ENCODE measurements at places on chromosomes 6 and 20.

- no peaks in the 10 kb centered on the region for H3K27me3 ChIP-seq
- no peaks in the 10 kb centered on the region for H3K4me1 ChIP-seq
- DNase-seq = no peak
- no peaks in the 10 kb centered on the region for H3K36me3 ChIP-seq
- no peak overlapping the region for H3K27ac ChIP-seq
Measured at GRCh38 chr6:90896075-90896547, 309.2 kb upstream of the MAP3K7 start.

GRCh38 chr20:57663241-57663640, 43.0 kb upstream of the ZBP1 start:
- H3K27me3 ChIP-seq = no peaks in the 10 kb centered on the region
- no peaks in the 10 kb centered on the region for H3K36me3 ChIP-seq
- no peak for DNase-seq
- H3K4me3 ChIP-seq = no peak overlapping the region
- H3K4me1 ChIP-seq = peaks cover 66% of the 10 kb centered on the region

GRCh38 chr6:34249469-34250261, 859 bp upstream of the SMIM29 start:
- H3K27ac ChIP-seq = peak overlapping the region; percentile 99
- H3K36me3 ChIP-seq = no peaks in the 10 kb centered on the region
- H3K4me1 ChIP-seq = peaks cover 35% of the 10 kb centered on the region
- no peak for DNase-seq
- H3K4me3 ChIP-seq = peak overlapping the region; percentile 75

- no peak overlapping the region for H3K27ac ChIP-seq
- no peak overlapping the region for H3K4me3 ChIP-seq
- DNase-seq = no peak
- H3K36me3 ChIP-seq = no peaks in the 10 kb centered on the region
Measured at GRCh38 chr6:129317931-129318820, 391.8 kb downstream of the ARHGAP18 start.

GRCh38 chr6:154092326-154092962, 53.4 kb downstream of the OPRM1 start:
- H3K4me1 ChIP-seq = no peaks in the 10 kb centered on the region
- H3K27me3 ChIP-seq = no peaks in the 10 kb centered on the region
- no peak overlapping the region for H3K27ac ChIP-seq

- H3K4me3 ChIP-seq = no peak overlapping the region
- no peaks in the 10 kb centered on the region for H3K36me3 ChIP-seq
- DNase-seq = no peak
- no peak overlapping the region for H3K27ac ChIP-seq
Measured at GRCh38 chr6:25675167-25675566, 23.2 kb downstream of the SCGN start.

DNA sequence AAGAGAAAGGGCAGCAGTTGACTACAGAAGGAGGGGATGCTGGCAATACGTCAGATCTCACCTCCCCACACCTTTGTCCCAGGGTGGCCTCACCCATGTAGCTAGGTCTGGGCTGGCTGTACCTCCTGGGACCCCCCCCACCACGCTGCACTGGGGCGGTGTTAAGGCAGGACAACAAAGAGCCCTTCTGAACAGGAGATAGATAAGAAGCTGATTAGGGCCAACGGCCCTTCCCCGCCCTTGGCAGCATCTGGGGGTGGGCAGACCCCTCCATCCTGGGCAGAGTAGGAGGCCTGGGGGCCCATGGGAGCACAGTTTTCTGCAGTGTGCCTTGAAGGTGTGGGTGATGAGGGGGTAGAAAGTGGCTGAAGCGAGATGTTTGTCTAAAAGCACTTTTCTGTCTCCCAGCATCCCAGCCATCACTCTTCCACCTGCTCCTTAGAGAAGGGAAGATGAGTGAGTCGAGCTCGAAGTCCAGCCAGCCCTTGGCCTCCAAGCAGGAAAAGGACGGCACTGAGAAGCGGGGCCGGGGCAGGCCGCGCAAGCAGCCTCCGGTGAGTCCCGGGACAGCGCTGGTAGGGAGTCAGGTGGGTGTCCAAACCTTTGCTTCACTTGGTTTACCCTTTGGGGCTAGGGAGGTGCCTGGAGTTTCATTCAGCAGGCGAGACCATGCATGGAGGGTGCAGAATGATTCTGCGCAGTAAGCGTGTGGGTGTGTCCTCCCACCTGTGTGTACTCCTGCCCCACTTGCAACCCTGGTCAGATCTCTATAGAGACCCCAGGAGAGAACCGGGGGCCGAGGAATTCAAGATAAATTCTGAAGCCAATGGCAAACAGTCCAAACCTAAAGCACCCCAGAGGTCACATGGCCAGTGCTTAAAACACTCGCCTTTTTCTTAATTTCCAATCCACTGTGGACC, 3.9 kb downstream of the HMGA1 start:
- H3K4me1 ChIP-seq = peaks cover 31% of the 10 kb centered on the region
- H3K27me3 ChIP-seq = no peaks in the 10 kb centered on the region
- peaks cover 8% of the 10 kb centered on the region for H3K36me3 ChIP-seq

DNA sequence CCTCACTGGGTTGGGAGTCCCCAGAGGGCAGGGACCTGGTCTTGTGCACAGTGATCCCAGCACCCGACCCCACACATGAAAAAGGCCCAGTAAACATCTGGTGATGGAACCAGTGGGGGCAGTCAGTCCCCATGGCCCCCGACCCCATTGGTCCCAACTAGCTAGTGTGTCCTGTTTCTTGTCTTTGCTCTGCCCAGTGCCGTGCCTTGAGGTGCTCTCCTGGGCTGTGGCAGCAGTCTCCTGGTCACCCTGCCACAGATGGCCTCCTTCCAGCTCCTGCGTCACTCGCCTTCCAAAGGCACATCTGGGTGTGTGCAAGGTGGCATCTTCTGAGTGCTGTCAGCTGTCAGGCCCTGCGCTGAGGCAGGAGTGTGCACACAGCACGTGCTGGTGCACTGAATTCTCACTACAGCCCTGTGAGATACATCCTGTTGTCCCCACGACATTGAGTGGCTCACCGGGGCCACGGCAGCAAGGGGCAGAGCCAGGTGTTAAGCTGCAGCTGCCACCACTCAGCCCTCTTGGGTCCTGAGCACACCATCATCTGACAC, 3.9 kb downstream of the NPEPL1 start:
- DNase-seq = no peak
- H3K27me3 ChIP-seq = no peaks in the 10 kb centered on the region
- peaks cover 33% of the 10 kb centered on the region for H3K36me3 ChIP-seq
- peaks cover 27% of the 10 kb centered on the region for H3K4me1 ChIP-seq
- no peak overlapping the region for H3K4me3 ChIP-seq

DNA sequence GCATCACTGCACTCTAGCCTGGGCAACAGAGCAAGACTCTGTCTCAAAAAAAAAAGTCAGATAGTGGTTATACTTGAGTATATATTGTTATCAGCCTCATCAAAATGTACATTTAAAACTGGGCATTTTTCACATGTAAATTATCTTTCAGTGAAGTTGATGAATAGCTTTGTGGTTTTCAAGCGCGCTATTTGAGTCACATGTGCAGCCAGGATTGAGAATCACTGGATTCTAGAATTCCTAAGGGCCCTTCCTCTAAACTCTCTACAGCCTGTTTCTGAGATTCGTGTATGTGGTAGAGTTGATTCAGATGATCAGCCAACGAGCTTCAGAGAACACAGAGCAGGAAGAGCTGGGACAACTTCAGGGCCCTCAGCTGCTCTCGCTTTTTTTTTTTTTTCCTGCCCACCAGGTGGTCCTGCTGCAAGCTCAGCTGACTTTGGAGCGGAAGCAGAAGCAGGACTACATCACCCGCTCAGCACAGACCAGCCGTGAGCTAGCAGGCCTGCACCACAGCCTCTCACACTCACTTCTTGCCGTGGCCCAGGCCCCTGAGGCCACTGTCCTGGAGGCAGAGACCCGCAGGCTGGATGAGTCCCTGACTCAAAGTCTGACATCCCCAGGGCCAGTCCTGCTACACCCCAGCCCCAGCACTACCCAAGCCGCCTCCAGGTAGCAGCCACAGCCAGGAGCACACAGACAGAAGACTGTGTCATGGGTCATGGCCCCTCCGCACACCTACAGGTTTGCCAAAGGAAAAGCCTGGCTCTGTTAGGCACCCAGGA, 18.3 kb downstream of the C20orf173 start:
- no peak overlapping the region for H3K27ac ChIP-seq
- H3K36me3 ChIP-seq = peaks cover 38% of the 10 kb centered on the region
- H3K4me1 ChIP-seq = no peaks in the 10 kb centered on the region
- no peaks in the 10 kb centered on the region for H3K27me3 ChIP-seq
- H3K4me3 ChIP-seq = no peak overlapping the region

- H3K27me3 ChIP-seq = no peaks in the 10 kb centered on the region
- no peak overlapping the region for H3K4me3 ChIP-seq
- no peak for DNase-seq
- no peaks in the 10 kb centered on the region for H3K36me3 ChIP-seq
Measured at GRCh38 chr6:36912586-36912985, 26.8 kb downstream of the C6orf89 start.

DNA sequence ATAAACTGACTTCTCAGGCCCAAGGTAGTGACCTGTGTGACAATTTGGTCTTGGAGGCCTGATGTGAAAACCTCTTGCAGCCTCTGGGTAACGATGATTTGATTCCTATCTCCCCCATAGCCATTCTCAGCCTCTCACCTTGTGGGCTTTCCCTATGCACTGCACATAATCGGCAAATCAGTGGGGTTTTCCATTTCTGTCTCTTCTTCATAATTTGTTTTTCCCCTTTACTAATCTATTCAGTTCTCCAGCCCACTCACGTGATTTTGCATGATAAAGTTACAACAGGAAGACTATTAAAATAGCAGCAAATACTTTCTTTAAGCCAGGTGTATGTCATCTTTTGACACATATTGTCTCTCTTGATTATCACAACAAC, 893.7 kb downstream of the TFAP2A start:
- H3K4me1 ChIP-seq = no peaks in the 10 kb centered on the region
- H3K4me3 ChIP-seq = no peak overlapping the region
- H3K27me3 ChIP-seq = no peaks in the 10 kb centered on the region
- H3K36me3 ChIP-seq = no peaks in the 10 kb centered on the region

- DNase-seq = no peak
- no peaks in the 10 kb centered on the region for H3K27me3 ChIP-seq
- H3K4me3 ChIP-seq = no peak overlapping the region
- H3K36me3 ChIP-seq = no peaks in the 10 kb centered on the region
- no peak overlapping the region for H3K27ac ChIP-seq
- no peaks in the 10 kb centered on the region for H3K4me1 ChIP-seq
Measured at GRCh38 chr6:48278261-48278660, 167.3 kb upstream of the PTCHD4 start.

- DNase-seq = no peak
- H3K36me3 ChIP-seq = no peaks in the 10 kb centered on the region
- no peak overlapping the region for H3K4me3 ChIP-seq
Measured at GRCh38 chr20:46212252-46212651, 94.1 kb downstream of the CD40 start.

DNA sequence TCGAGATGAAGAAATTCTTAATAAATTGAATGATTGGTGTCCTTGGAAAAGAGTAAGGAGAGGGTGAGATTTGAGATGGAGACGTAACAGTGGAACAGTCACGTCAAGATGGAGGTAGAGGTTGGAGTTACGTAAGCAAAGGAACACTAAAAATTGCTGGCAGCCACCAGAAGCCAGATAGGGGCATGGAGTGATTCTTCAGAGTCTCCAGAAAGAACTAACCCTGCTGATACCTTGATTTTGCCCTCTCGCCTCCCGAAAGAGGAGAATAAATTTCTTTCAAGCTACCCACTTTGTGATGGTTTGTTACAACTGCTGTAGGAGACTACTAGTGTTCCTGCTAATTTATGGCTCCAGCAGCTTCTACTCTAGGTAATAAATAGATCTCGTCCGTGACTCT, 17.6 kb downstream of the CD2AP start:
- DNase-seq = no peak
- no peaks in the 10 kb centered on the region for H3K36me3 ChIP-seq
- no peak overlapping the region for H3K4me3 ChIP-seq

DNA sequence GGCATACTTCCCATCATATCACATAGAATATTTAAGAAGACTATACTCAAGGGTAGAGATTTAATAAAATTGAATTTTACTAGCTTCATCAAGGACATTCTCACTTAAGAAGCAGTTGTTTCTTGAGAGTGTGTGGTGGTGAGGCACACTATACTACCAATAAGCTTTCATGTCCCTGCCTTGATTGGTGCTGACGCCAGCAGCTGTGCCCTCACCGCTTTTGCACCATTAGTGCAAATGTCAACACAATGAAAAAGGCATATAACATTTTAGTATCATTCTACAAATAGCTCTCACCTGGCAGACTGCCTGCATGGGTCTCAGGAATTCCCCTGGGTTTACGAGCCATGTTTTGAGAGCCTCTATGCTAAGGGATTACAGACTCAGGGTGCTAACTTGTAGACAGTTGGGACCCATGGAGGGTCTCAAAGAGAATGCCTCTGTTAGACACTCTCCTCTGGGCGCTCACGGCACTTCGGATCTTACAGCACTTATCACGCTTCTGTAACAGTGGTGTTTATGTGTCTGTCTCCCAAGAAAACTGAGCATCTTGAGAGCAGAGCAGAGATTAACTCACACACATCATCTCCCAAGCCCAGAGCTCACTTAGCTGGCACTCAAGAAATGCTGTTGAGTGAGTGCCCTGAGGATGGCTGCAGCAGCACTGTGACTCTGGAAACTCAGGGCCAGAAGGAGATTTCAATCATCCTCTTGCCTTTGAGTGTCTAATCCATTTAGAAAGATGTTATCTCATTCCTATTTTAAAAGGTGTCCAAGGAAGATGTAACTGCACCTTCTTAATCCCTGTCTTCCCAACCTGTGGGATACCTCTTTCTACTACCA, 143.3 kb upstream of the GPR6 start:
- no peak for DNase-seq
- H3K27me3 ChIP-seq = no peaks in the 10 kb centered on the region
- H3K27ac ChIP-seq = no peak overlapping the region
- H3K4me3 ChIP-seq = no peak overlapping the region
- peaks cover 16% of the 10 kb centered on the region for H3K4me1 ChIP-seq

- no peaks in the 10 kb centered on the region for H3K27me3 ChIP-seq
- no peak for DNase-seq
- H3K4me3 ChIP-seq = peak overlapping the region; percentile 49
- H3K36me3 ChIP-seq = no peaks in the 10 kb centered on the region
- H3K4me1 ChIP-seq = peaks cover 5% of the 10 kb centered on the region
Measured at GRCh38 chr20:17896193-17896723, 72.3 kb downstream of the SNX5 start.

GRCh38 chr20:34401741-34402455, 38.8 kb downstream of the ITCH start:
- H3K4me1 ChIP-seq = peaks cover 32% of the 10 kb centered on the region
- H3K4me3 ChIP-seq = no peak overlapping the region
- no peaks in the 10 kb centered on the region for H3K27me3 ChIP-seq
- no peaks in the 10 kb centered on the region for H3K36me3 ChIP-seq

GRCh38 chr6:34201455-34202107, 35.1 kb upstream of the HMGA1 start:
- no peak for DNase-seq
- no peaks in the 10 kb centered on the region for H3K27me3 ChIP-seq
- no peaks in the 10 kb centered on the region for H3K36me3 ChIP-seq
- H3K4me3 ChIP-seq = no peak overlapping the region
- peaks cover 4% of the 10 kb centered on the region for H3K4me1 ChIP-seq
